ENCODE measurements at places on chromosomes 7 and 10. TPM values are rescaled to one million over a fixed set of nuclear protein-coding genes. Genes with fewer than 3 reads are reported as not detected.

EPHB6 gene
- 29.1 TPM for total RNA-seq

FBXO24 gene
- total RNA-seq, result 1.3 TPM

MBL2 gene
- not detected for total RNA-seq

PTCD1 gene
- 8.6 TPM for total RNA-seq

MNX1 gene
- total RNA-seq, result not detected

SSC4D gene
- 0.32 TPM for total RNA-seq

CALHM3 gene
- 0.17 TPM for total RNA-seq

SPAG6 gene
- 0.57 TPM for total RNA-seq

- no peak overlapping the region for H3K27ac ChIP-seq
- H3K27me3 ChIP-seq, result peaks cover 51% of the 10 kb centered on the region
- peaks cover 6% of the 10 kb centered on the region for H3K4me1 ChIP-seq
- no peak for DNase-seq
- H3K36me3 ChIP-seq, result no peaks in the 10 kb centered on the region
These were observed 87.3 kb upstream of the STEAP1B start for GRCh38 chr7:22587322-22587721.

DNA sequence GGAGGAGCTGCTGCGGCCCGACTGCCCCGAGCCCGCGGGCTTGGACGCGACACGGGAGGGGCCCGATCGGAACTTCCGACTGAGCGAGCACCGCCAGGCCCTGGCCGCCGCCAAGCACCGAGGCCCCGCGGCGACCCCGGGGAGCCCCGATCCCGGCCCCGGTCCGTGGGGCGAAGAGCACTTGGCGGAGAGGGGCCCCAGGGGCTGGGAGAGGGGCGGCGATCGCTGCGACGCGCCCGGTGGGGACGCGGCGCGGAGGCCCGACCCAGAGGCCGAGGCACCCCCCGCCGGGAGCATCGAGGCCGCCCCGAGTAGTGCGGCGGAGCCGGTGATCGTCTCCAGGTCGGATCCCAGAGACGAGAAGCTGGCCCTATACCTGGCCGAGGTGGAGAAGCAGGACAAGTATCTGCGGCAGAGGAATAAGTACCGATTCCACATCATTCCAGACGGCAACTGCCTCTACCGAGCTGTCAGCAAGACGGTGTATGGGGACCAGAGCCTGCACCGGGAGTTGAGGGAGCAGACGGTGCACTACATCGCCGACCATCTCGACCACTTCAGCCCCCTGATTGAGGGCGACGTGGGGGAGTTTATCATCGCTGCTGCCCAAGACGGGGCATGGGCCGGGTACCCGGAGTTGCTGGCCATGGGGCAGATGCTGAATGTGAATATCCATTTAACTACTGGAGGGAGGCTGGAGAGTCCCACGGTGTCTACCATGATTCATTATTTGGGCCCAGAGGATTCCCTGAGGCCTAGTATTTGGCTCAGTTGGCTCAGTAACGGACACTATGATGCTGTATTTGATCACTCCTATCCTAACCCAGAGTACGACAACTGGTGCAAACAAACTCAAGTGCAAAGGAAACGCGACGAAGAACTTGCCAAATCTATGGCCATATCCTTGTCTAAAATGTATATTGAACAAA is 1.4 kb downstream of the OTUD1 start:
- DNase-seq, result peak; percentile 15
- H3K36me3 ChIP-seq, result peaks cover 37% of the 10 kb centered on the region
- H3K4me3 ChIP-seq, result peak overlapping the region; percentile 86
- peak overlapping the region; percentile 91 for H3K27ac ChIP-seq
- H3K4me1 ChIP-seq, result peaks cover 44% of the 10 kb centered on the region

GRCh38 chr10:3882855-3883254 is 97.8 kb upstream of the KLF6 start:
- H3K36me3 ChIP-seq, result peaks cover 9% of the 10 kb centered on the region
- H3K27me3 ChIP-seq, result no peaks in the 10 kb centered on the region
- H3K4me3 ChIP-seq, result no peak overlapping the region
- no peak overlapping the region for H3K27ac ChIP-seq
- no peak for DNase-seq
- peaks cover 7% of the 10 kb centered on the region for H3K4me1 ChIP-seq

DNA sequence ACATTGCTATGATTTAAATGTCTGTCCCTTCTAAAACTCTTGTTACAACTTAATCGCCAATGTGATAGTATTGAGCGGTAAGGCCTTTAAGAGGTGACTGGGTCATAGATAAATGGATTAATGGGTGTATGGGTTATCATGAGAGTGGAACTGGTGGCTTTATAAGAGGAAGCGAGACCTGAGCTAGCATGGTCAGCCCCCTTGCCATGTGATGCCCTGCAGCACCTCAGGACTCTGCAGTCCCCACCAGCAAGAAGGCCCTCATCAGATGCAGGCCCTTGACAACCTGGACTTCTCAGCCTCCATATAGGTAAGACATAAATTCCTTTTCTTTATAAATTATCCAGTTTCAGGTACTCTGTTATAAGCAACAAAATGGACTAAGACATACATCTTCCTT is 15.6 kb downstream of the PARP12 start:
- H3K36me3 ChIP-seq, result peaks cover 59% of the 10 kb centered on the region
- H3K4me1 ChIP-seq, result peaks cover 7% of the 10 kb centered on the region
- H3K27ac ChIP-seq, result no peak overlapping the region
- no peak overlapping the region for H3K4me3 ChIP-seq
- no peak for DNase-seq

DNA sequence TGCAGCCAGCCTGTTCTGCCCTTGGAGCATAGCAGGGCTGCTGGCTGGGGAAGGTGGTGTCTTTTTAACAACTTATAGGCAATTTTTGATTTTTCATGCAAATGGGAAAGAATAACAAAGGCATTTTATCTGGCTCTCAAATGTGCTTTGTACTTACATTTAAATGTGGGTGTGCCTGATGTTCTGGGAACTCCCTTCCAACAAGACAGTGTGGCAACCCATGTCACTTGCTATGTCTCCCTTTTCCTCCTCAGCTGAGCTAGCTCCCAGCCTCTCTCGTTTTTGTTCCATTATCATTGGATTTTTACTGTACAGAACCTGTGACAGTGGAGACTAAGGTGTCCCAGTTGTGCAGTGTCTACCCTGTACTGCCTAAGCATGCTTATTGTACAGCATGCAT is 93.5 kb upstream of the PDCD4 start:
- H3K27ac ChIP-seq, result no peak overlapping the region
- H3K27me3 ChIP-seq, result no peaks in the 10 kb centered on the region
- DNase-seq, result no peak
- H3K4me3 ChIP-seq, result no peak overlapping the region
- peaks cover 2% of the 10 kb centered on the region for H3K36me3 ChIP-seq
- H3K4me1 ChIP-seq, result peaks cover 36% of the 10 kb centered on the region

DNA sequence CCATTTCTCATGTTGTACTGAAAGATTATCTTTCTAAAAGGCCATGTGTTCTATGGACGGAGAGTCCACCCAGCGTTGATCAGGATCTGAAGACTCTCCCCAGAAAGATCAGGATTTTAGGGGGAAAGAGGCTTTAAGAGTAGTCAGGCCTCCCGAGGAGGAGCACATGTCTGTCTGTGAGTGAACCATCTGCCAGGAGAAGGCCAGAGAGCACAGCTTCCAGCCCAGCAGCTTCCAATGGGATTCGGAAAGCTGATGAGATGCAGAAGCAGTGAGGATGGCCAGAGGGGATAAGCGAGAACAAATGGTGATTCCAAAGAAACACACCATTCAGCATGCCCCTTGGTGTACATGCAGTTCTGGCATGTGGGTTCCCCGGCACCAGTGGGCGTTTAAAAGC is 88.5 kb upstream of the TCERG1L start:
- no peak overlapping the region for H3K27ac ChIP-seq
- no peak overlapping the region for H3K4me3 ChIP-seq
- DNase-seq, result no peak
- no peaks in the 10 kb centered on the region for H3K4me1 ChIP-seq

- H3K27me3 ChIP-seq, result no peaks in the 10 kb centered on the region
- H3K27ac ChIP-seq, result no peak overlapping the region
- DNase-seq, result no peak
- H3K4me3 ChIP-seq, result no peak overlapping the region
These were observed 64.0 kb downstream of the DKK1 start for GRCh38 chr10:52378124-52378523.

GRCh38 chr10:121772406-121772805 is 155.4 kb downstream of the ATE1 start:
- H3K27ac ChIP-seq, result no peak overlapping the region
- no peaks in the 10 kb centered on the region for H3K27me3 ChIP-seq
- H3K4me1 ChIP-seq, result no peaks in the 10 kb centered on the region
- H3K4me3 ChIP-seq, result no peak overlapping the region

GRCh38 chr10:70379581-70380176 is 2.7 kb downstream of the LRRC20 start:
- H3K4me3 ChIP-seq, result no peak overlapping the region
- no peak for DNase-seq
- H3K36me3 ChIP-seq, result peaks cover 5% of the 10 kb centered on the region
- H3K27me3 ChIP-seq, result no peaks in the 10 kb centered on the region
- no peak overlapping the region for H3K27ac ChIP-seq

DNA sequence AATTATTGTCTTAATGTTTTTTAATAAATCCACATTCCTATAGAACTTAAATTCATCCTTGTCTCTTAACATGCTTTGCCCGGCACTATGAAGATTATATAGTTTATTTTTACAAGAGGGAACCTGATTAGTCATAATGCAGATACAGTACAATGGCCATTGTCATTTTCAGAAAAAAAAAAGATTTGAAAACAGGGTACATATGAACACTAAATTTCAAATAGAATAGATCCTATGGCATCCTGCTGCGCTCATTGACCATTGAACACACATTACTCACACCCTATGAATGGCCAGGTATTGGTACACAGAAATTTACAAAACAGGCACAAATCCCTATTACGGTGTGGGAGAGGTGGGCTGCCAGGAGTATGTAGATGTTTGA is 2.0 kb upstream of the KLF6 start:
- peaks cover 21% of the 10 kb centered on the region for H3K4me1 ChIP-seq
- H3K27ac ChIP-seq, result no peak overlapping the region
- no peak for DNase-seq
- peak overlapping the region; percentile 86 for H3K4me3 ChIP-seq
- no peaks in the 10 kb centered on the region for H3K27me3 ChIP-seq

GRCh38 chr10:87734987-87735827 is 75.5 kb downstream of the PAPSS2 start:
- H3K27me3 ChIP-seq, result peaks cover 25% of the 10 kb centered on the region
- no peaks in the 10 kb centered on the region for H3K36me3 ChIP-seq
- peaks cover 1% of the 10 kb centered on the region for H3K4me1 ChIP-seq

GRCh38 chr7:139559364-139560105 is 36.0 kb downstream of the CLEC2L start:
- H3K36me3 ChIP-seq, result peaks cover 2% of the 10 kb centered on the region
- no peak for DNase-seq

DNA sequence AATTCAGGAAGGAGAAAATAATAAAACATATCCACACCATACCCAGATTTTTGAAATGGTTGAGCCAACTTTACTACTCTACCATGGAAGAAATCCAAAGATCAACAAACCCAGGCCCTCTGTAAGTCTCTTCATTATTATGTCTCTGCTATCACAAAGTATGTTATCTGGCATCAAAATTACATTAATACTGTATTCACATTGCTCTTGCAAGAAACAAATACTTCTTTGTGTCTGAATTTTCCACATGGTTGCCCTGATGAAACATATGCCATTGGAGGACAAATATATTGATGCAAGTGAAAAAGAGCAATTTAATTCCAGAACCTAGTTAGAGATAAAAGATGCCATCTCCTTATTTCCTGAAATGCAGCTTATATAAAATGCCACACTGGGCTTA is 204.0 kb downstream of the FZD1 start:
- DNase-seq, result no peak
- no peaks in the 10 kb centered on the region for H3K4me1 ChIP-seq
- H3K27me3 ChIP-seq, result no peaks in the 10 kb centered on the region
- no peak overlapping the region for H3K27ac ChIP-seq
- no peak overlapping the region for H3K4me3 ChIP-seq
- H3K36me3 ChIP-seq, result no peaks in the 10 kb centered on the region

DNA sequence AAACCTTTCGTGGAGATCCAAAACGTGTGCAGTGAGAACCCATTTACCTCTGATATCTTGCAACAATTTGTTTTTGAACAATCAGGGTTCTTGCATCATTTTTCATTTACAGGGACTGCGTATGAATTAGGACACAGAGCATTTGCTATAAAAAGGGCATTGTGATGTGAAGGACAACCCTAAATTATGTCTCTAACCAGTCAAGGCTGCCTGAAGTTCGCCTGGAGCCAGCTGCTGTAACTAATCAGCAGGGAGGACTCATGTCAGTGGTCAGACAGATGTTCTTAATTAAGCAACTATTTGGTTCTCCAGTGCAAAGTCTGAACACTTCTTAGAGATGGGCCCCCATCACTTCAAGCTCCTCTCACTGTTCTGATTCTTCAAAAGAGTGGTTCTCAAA is 674.8 kb downstream of the KCNMA1 start:
- H3K27ac ChIP-seq, result no peak overlapping the region
- no peak for DNase-seq
- H3K4me1 ChIP-seq, result no peaks in the 10 kb centered on the region
- peaks cover 5% of the 10 kb centered on the region for H3K27me3 ChIP-seq

GRCh38 chr7:100464791-100465190 is 731 bp upstream of the SPACDR start:
- no peak overlapping the region for H3K4me3 ChIP-seq
- H3K4me1 ChIP-seq, result peaks cover 6% of the 10 kb centered on the region
- peaks cover 27% of the 10 kb centered on the region for H3K36me3 ChIP-seq
- no peak overlapping the region for H3K27ac ChIP-seq
- DNase-seq, result no peak
- no peaks in the 10 kb centered on the region for H3K27me3 ChIP-seq

DNA sequence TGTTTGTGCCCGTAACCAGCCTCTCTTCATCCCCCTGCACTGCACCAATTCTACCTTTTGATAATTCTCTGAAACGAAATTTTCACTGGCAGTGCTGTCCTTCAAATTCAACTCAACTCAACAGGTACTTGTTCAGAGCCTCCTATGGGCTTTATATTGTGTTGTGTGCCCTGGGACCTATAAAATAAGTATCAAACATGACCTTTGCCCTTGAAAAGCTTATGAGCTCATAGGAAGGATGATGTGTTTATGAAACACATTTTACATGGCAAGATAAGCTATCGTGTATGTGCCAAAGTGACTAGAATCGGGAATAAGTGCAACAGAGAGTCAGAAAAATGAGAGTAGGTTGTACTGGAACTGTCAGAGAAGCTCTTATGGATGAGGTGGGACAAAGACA is 923.5 kb downstream of the LRMDA start:
- no peaks in the 10 kb centered on the region for H3K36me3 ChIP-seq
- H3K27ac ChIP-seq, result no peak overlapping the region
- no peak for DNase-seq
- H3K4me3 ChIP-seq, result no peak overlapping the region
- H3K4me1 ChIP-seq, result no peaks in the 10 kb centered on the region
- H3K27me3 ChIP-seq, result no peaks in the 10 kb centered on the region

Measured in activated CD4-positive, alpha-beta T cell treated with anti-CD3 and anti-CD28 coated beads, Interleukin-2, amount 10 ng/mL, durations not matched to agents 7 days and 5 days (primary cell).